ENCODE measurements at places on chromosomes 4 and X. TPM values are rescaled to one million over a fixed set of nuclear protein-coding genes. Genes with fewer than 3 reads are reported as not detected.

GRCh38 chr4:90137555-90137954, 10.4 kb downstream of the CCSER1 start:
- no peak for DNase-seq

DNA sequence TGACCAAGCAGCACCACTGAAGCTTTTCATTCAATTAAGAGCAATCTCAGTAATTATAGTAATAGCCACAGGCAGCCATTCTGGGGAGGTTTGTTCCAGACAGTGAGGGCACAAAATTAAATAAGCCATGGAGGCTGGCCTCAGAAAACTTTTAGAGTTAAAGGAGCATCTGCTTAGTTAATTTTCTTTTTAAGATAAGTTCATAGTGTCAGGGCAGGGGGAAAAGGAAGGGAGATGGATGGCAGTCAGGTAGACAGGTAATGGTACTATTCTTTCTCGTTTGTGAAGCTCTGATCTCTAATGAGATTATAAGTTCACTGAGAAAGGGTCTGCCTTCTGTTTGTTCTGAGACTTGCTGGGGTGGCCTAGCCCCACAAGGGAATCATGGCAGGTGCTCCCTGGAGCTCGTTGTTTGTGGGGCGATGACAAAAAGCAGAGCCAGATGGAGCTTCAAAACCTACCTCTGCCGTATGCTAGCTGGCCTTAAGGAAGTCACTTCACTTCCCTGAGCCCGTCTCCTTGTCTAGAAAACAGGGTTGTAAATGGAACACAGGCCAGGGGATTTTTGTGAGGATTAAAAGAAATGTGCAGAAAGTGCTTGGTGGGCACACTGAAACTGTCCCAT, 44.6 kb upstream of the FGFBP2 start:
- DNase-seq = no peak

DNA sequence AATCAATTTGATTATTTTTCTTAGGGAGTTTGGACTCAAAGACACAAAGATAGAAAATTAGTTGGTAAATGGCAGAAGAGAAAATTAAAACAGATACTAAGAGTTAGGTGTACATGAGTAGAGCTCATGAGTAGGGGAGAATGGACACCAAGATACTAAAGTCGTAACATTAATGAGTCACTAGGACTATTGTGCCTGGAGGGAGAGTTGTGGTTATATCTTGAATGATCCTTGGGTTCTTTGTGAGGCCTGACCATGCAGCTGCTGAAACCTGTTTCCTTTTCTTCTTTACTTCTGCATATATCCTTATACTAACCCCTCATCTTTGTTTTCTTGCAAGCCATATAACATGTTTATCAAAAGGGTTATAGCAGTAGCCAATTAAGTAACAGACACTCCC, 532.8 kb downstream of the RPA4 start:
- no peak for DNase-seq

DNA sequence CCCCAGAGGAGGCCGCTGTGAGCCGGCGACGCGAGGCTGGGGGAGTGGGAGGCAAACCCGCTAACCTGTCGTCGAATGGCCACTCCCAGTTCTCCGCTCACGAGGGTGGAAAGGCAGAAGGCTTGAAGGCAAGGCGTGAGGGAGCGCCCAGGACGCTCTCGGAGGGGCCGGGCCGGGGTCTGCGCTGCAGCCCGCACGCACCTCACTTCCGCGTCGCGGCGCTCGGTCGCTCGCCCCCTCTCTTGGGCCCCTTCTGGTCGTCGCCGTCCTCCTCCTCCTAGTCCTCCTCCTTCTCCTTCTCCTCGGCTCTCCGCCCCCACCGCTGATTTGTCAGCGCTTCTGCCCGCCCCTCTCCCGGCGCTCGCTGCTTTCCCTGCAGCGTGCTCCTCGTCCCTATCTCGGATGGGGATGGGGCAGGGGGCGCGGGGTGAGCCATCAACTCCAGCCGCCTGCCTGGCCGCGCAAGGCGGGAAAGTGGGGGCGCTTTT, at the start of gene SNCA:
Gene SNCA (minus strand): TSS at position 265 of the 488 bp plus-strand sequence. CDS start 1,494 bp downstream, outside the sequence.
- peak; percentile 35 for DNase-seq

GRCh38 chrX:139194571-139195280, 335.8 kb upstream of the F9 start:
- DNase-seq = no peak

DNA sequence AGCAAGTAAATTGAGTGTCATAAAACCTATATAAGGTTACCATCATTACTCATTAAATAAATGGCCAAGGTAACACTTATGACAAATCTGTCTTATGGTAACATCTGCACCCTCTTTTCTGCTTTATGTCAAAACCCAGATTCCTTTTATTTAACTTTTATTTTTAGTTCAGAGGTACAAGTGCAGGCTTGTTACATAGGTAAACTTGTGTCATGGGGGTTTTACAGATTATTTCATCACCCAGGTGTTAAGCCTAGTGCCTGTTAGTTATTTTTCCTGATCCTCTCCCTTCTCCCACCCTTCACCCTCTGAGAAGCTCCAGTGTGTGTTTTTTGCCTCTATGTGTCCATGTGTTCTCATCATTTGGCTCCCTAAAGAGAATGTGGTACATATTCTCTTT, 930.7 kb downstream of the CCSER1 start:
- no peak for DNase-seq

DNA sequence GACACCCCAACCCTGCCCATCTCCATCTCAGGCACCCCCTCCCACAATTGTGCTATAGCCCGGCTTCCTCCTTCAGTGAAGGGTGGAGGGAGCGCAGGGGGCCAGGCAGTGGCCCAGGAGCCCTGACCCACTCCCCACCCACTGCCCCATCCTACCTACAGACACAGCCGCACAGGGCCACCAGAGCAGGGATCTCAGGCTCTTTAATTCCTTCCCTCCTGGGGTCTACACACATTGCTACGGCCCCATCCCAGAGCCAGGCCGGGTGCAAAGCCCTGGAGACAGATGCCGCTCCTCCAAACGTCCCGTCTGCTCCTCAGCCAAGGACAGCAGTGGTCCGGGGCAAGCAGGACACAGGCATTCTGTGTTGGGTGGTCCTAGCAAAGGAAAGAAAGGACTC, 12.8 kb upstream of the DUSP9 start:
- no peak for DNase-seq

GRCh38 chr4:114603497-114603896, 4.9 kb downstream of the UGT8 start:
- DNase-seq = no peak

DNA sequence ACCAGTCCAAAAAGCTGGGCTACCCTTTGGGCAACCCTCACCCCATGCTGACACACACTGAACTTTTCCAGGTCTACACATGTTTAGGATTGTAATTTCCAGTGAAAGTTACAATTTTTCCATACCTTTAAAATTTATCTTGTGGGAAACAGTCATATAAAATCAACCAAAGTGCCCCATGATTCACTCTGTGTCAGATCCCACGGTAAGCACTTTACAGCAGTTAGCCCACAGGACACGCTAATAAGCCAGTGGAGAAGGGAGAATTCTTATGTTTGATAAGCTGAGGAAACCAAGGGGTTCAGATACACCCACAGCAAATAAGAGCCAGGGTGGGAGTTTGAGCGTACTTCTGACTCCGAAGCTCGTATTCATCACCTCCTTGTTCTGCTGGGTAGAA, 72.4 kb upstream of the TBL1X start:
- no peak for DNase-seq

GRCh38 chrX:7412840-7413239, 264.9 kb upstream of the PUDP start:
- DNase-seq = no peak

- DNase-seq = no peak
Observed at GRCh38 chr4:169530048-169530447, 82.3 kb downstream of the NEK1 start.

DNA sequence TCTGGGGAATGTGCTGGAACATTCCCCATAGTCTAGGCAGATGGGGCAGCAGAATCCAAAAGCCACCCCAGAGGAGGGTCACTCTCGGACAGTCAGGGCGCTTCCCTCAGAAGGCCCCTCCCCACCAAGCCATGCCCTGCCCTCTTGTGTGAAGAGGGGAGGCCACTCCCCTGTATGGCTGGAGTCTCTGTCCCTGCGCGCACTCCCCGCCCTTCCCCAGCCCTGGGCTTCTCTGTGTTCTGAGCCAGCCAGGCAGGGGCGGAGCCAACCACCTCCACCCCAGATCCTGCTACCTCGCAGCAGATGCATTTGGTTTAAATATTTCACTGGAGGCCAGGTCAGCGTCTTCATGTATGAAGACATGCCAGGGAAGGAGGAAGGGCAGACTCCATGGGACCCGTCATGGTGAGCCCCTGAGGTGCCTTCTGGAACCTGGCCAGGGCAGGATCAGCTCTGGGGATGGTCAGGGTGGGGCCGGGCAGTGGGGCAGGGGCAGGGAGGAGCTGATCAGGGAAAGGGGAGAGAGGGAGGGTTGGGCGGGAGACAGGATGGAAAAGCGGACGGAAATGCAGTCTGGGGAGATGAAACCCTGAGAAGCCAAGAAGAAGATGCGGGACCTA, 107.3 kb downstream of the ADRA2C start:
- DNase-seq = no peak

Gene GRID2
- total RNA-seq = not detected

Gene ETDB
- total RNA-seq = not detected

Gene RPS6KA6
- total RNA-seq = not detected

Gene MAGEA9B
- total RNA-seq = not detected

Data from activated CD8-positive, alpha-beta T cell treated with anti-CD3 and anti-CD28 coated beads, Interleukin-2, amount 10 ng/mL, durations not matched to agents 7 days and 5 days (primary cell).